ENCODE measurements at places on chromosomes 7 and 10.
A peak's percentile ranks its signal among the peaks of the same experiment; 100 is the strongest.

DNA sequence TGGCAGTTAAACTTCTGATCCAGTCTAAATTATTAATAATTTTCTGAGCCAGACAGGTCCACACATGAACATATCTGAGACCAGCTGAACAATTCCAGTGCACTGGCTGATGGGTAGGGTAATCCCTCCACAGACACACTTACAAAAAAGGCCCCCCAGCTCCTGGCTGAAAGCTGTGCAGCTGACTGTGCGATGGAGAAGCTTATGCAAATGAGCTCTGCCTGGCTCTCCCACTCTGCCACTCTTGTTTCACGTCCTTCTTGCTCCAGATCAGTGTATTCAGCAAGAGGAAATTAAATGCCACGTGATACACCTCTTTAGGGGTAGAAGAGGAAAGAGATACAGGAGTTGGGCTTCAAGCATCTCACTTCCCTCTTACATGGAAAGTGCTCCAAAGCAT is 76.4 kb upstream of the FEZF1 start:
- DNase-seq, result no peak

GRCh38 chr7:116501425-116502167 is 2.1 kb downstream of the CAV2 start:
- no peak for DNase-seq

DNA sequence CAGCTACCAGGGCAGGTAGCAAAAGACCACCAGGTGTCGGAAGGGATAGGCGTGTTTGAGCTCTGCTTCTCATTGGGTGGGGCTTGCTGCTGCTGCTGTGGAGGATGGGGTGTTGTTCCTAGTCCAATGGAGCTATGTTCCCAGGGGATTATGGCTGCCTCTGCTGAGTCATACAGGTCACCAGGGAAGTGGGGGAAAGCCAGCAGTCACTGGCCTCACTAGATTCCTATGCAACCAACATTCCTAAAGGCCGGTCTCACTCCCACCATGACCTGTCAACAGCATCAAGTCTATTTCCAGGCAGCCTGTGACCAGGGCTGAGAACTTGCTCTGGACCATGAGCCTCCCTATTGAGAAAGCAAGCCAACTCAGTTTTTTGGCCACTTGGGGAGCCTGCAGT is 1160.8 kb downstream of the REEP3 start:
- DNase-seq, result no peak

DNA sequence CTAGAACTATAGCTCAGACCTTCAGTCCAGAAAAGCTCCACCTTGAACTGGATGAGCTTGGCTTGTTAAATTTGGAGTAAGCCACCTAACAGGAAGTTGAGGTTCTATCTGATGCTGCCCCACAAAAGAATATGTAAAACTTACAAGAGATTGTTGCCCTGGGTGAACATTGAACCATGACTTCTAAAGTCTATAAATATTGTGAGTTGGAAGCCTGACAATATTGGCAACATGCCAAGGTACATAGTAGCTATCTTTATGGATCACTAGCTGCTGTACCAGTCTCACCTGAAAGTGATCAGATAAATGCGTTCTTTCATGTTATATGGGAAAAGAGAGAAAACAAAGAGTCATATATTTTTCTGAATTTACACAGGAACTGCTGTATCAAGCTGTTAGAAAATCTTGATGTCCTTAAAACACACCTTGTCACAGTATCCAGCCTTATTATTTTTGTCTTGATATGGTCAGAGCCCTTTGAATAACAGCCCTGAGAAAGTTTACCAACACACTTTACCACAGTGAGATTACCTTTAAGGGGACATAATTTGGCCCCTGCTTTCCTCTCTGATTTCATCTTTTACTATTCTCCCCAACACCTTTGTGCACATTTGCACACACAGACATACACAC is 92.0 kb downstream of the LSMEM1 start:
- DNase-seq, result no peak

DNA sequence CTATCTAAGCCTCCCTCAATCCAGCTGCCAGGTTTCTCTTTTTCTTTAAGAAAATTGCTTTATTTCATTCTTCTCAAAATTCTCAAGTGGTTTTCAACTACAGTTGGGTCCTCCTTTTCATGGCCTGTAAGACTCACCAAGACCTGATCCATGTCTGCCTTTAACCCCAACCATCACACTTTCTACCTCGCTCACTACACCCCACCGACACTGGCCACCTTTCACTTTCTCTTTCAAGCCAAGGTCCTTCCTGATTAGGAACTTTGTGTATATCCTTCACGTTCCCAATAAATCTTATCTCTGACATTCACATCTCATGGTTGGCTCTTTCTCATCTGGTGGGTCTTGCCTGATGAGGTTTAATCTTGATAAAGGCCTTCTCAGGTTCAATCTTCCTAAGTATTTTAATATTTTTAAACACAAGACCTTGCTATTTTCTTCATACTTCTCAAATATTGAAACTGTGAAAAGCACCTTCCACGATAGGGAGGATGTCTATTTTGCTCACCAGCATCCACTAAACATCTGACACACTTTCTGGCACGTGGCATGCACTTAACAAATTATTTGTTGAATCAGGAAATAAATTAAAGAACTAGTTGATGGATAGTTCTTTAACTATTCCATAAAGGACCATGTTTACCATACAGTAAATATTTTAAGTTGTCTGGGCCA is 624.8 kb downstream of the GRID1 start:
- DNase-seq, result no peak

GRCh38 chr7:85413718-85414117 is 226.9 kb upstream of the SEMA3D start:
- DNase-seq, result no peak

DNA sequence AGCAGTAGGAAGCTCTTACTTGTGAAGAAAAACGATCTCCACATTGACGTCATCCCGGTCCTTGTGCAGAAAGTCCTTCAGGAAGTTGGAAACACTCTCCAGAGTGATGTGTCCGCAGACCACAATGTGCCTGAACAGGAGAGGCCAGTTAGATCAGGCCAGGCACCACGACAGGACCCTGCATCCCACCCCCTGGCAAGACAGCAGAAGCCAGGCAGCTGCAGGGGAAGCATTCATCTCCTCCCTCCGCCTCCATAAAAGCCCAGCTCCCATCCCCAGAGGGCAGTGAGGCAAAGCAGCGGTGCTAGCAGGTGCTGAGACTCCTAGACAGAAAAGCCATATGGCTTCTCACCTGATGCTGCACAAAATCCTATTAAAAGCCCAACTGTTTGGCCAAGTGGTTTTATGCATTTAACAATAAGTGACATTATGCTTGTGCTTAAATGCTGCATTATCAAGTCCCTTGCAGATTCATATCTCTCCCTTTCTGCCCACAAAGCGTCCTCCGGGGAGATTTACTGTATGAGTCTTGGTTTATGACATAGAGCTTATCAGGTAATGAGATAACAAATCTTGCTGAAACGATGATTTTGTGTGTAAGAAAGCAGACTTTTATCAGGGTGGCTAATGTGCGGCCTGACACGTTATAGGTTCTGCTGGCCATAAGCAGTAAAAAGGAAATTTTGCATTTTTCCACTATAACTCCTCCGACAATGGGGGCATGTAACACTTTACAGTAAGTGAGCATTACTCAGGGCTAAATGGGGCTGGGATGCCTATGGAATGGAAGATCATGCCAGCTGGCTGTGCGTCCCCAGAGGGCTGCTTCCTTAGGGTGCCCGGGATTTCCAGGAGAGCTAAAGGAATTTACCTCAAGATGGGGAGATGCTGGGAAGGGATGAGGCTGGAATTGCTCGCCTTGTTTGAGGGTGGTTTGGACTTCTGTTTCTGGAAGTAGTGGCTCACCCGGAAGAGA is 546.9 kb downstream of the KCNMA1 start:
- DNase-seq, result no peak

GRCh38 chr10:75407224-75407712 is 5.7 kb upstream of the ZNF503 start:
- no peak for DNase-seq

GRCh38 chr7:122965306-122965705 is 30.2 kb downstream of the TAS2R16 start:
- no peak for DNase-seq

DNA sequence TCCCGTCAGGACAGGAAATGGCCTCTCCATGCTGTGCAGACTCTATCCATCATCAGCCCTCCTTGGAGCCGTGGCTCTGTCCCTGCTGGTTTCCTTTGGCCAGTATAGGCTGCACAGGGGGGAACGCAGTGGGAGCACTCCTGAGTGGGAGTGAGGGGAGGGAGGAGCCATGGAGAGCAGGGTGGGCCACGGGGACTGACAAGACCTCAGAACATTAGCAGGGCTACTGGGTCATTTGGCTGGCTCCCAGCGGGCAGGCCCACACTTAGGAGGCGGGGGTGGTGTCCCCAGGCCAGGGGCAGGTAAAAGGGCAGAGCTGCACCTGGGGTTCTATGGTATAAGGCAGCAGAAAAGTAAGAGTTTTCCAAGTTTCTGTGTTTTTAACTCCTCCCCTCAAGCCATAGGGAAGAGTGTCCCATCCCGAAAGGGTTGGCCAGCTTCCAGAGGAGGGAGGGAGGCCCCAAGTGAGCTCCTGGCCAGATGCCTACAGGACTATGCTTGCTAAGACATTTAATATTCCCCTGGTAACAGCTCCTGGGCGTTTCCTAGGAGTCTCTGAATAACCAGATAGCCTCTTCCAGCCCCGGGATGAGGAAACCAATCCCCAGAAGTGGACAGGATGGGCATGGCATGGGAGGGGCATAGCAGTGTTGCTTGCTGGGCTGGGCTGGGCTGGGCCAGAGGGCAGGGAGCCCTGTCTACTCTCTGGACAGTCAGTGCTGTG is 5.5 kb upstream of the OPN4 start:
- DNase-seq, result peak; percentile 10

GRCh38 chr7:108614896-108615295 is 45.2 kb downstream of the DNAJB9 start:
- no peak for DNase-seq

DNA sequence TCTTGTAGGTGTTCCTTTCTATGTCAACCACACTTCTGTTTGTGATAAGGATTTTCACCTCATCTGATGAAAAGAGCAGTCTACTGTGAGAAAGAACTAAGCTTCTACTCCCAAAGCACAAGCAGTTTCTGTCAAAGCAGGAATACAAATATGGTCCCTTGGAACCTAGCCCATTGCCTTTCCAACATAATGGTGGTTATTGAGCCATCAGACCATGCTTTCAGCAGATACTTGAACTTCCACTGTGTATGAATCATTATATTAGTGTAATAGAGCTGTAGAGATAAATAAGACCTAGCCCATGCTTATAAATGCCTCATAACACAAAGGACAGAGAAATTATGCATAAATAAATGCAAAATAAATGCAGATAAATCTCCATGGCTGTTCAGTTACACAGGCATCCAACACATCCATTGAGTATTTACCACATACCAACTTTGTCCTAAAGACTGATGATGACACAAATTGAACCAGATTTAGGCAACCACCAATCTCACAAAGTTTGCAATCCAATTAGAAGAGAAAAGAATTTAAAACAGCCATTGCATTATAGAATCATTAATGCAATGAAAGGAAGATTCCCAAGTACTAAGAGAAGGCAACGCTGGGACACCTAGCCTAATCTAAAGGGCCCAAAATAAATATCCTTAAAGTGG is 729.4 kb upstream of the C7orf33 start:
- no peak for DNase-seq

GRCh38 chr7:159035571-159036073 is 109.0 kb downstream of the VIPR2 start:
- DNase-seq, result peak; percentile 11
